ENCODE measurements at places on chromosomes 1 and 21. TPM values are rescaled to one million over a fixed set of nuclear protein-coding genes. Genes with fewer than 3 reads are reported as not detected.

- H3K27me3 ChIP-seq, result peaks cover 40% of the 10 kb centered on the region
- DNase-seq, result peak; percentile 90
- peak overlapping the region; percentile 80 for H3K4me3 ChIP-seq
- no peaks in the 10 kb centered on the region for H3K36me3 ChIP-seq
- peaks cover 5% of the 10 kb centered on the region for H3K4me1 ChIP-seq
Measured at GRCh38 chr1:228059634-228060457, 22.7 kb upstream of the ARF1 start.

- no peak for DNase-seq
- no peaks in the 10 kb centered on the region for H3K27me3 ChIP-seq
- peaks cover 59% of the 10 kb centered on the region for H3K36me3 ChIP-seq
- H3K4me3 ChIP-seq, result no peak overlapping the region
Measured at GRCh38 chr1:230923176-230923575, 54.9 kb upstream of the C1orf198 start.

DNA sequence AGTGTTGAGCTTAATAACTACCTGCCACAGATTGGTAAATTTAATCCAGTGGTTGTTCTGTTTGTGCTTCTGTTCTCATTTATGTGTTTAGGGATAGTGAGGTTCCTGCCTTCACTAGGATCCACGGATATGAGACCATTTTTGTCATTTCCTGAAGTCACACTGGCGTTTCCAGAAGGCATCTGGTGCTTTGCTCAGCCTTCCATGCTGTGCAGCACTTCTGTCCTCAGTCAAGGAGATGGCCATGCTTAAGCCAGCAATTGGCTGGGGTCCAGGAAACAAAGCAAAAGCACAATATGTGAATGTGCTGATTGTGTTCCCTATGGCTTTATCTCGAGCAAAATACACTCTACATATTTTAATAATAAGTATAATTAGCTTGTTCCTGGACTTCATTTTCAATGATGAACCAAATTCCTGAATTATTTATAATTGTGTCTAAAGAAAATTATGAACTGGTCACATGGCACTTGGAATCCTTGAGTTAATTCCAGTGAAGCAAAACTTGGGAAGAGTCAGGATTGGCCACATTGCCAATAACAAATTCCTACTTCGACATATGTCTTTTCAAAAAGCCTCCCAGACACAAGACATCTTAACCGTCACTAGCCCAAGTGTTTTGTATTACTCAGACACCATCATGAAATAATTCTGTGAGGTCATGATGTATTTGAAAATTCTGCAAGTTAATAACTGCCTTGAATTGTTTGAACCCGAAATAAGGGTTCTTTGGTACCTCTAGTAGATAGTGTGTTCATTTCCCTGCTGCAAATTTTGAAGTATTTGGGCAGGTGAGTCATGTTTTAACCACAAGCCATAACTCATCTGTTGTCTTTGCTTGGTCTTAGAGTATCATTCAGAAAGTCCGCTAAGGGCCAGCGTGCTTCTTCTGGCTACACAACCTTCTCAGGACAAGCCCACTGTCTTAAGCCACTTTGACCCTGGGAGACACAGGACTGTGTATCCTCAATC lies 412.4 kb downstream of the DISC1 start:
- no peaks in the 10 kb centered on the region for H3K4me1 ChIP-seq
- no peaks in the 10 kb centered on the region for H3K27me3 ChIP-seq
- no peak overlapping the region for H3K27ac ChIP-seq
- no peak overlapping the region for H3K4me3 ChIP-seq
- no peak for DNase-seq
- H3K36me3 ChIP-seq, result peaks cover 1% of the 10 kb centered on the region

DNA sequence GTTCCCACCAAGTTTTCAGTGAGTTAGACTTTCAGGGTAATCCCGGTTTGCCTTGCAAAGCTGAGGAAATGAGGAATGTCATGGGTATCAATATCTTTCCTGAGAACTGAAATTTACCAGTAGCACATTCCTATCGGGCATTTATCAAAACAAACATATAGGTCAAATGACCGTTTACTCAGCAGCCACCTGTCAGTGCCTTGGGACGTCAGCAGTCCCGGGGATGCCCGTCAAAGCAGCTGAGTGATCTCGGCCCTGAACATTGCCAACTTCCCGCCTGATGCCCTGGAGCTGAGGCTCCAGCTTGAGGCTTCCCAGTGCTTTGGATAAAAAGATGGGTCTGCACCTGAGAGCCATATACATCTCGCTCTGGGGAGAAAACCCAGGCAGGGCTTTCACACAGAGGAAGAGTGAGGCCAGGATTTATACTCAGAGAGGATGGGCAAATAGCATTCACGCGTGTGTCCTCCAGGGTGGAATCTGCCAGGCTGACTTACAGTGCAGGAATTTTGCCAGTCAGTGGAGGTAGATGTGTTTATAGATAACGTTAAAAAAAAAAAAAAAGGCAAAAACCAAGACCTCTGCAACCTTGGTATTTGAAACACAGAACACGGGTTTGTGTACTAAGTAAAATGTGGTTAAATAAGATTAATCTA lies 435.7 kb upstream of the VAMP3 start:
- H3K4me1 ChIP-seq, result no peaks in the 10 kb centered on the region
- H3K36me3 ChIP-seq, result no peaks in the 10 kb centered on the region
- no peak overlapping the region for H3K27ac ChIP-seq
- no peaks in the 10 kb centered on the region for H3K27me3 ChIP-seq
- no peak overlapping the region for H3K4me3 ChIP-seq

- H3K4me1 ChIP-seq, result peaks cover 64% of the 10 kb centered on the region
- H3K27me3 ChIP-seq, result no peaks in the 10 kb centered on the region
- peak overlapping the region; percentile 97 for H3K27ac ChIP-seq
Measured at GRCh38 chr21:33977721-33978369, 62.2 kb upstream of the ATP5PO start.

DNA sequence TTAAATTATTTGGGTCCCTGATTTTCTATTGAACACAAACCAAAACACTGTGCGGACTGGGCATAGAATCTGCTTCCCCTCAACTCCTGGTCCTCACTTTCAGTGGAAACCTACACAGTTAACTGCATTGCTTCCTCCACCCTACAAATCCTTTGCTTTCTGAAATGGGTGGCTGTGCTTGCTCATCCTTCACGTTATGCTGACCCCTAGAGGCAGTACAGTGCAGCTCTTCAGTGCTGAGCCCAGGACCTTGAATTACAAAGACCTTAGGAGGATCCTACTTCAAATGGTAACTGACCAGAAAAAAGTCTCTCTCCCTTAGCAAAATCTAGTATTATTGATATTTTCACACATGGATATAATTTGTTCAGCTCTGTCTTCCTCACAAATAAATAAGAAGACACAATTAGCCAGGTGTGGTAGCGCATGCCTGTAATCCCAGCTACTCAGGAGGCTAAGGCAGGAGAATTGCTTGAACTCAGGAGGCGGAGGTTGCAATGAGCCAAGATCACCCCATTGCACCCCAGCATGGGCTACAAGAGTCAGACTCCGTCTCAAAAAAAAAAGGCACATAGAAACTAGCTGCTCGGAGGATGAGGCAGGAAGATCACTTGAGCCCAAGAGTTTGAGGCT lies 63.4 kb upstream of the L1TD1 start:
- no peaks in the 10 kb centered on the region for H3K27me3 ChIP-seq
- H3K4me1 ChIP-seq, result no peaks in the 10 kb centered on the region
- H3K36me3 ChIP-seq, result no peaks in the 10 kb centered on the region
- H3K4me3 ChIP-seq, result no peak overlapping the region

DNA sequence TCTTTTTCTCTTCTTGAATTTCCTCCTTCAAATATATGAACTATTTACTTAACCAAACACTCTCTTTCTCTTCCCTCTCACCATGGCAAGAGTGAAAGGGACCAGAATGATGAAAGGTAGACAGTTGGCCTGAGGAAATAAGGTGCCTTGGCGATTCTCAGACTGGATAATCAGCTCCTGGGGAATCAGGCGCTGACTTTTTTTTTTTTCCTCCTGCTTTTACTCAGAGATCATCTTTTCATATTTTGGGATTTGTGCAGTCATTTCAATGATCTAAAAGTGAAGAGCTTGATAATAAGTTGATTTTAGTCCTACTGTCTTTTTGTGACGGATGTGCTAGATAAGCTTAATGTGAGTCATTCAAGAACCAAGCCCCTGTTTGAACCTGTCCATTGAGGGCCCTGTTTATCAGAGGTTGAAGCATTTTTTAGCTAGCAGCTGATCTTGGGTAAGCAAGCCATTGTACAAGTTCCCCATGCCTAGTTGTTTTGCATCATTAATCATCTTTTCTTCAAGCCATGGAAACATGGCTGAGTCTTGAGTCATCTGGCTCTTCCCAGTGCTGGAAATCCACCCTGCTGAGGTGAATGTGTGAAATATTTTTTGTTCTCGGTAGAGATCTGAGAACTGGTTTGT lies 40.8 kb downstream of the ITSN1 start:
- no peak overlapping the region for H3K4me3 ChIP-seq
- no peak for DNase-seq
- peaks cover 13% of the 10 kb centered on the region for H3K27me3 ChIP-seq
- H3K36me3 ChIP-seq, result no peaks in the 10 kb centered on the region
- no peaks in the 10 kb centered on the region for H3K4me1 ChIP-seq
- no peak overlapping the region for H3K27ac ChIP-seq

DNA sequence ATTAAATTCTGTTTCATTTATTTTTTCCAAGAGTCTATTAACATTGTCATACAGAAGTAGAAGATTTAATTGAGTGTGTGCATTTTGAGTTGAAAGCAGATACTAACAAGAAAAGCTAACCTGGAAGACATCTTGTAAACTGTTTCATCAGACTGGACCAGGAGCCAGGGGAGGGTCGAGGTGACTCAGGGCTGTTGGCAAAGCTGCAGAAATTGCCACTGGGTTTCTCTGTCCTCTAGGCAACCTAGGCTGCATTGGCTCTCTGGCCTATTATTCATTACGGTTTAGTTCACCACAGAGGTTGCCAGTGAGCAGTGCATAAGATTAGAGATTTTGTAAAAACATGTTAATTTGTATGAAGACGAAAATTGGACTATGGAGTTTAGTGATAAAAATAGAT lies 27.5 kb downstream of the ERG start:
- H3K4me1 ChIP-seq, result no peaks in the 10 kb centered on the region
- H3K27ac ChIP-seq, result no peak overlapping the region
- H3K27me3 ChIP-seq, result peaks cover 36% of the 10 kb centered on the region
- DNase-seq, result no peak
- no peaks in the 10 kb centered on the region for H3K36me3 ChIP-seq

- peaks cover 22% of the 10 kb centered on the region for H3K4me1 ChIP-seq
- peak overlapping the region; percentile 87 for H3K4me3 ChIP-seq
- no peak for DNase-seq
- H3K27ac ChIP-seq, result no peak overlapping the region
Measured at GRCh38 chr1:155051342-155051776, 243 bp downstream of the ADAM15 start.

The KIF2C gene
- total RNA-seq, result 82.7 TPM

Measured in activated CD4-positive, alpha-beta T cell treated with anti-CD3 and anti-CD28 coated beads, Interleukin-2, amount 10 ng/mL, durations not matched to agents 24 days and 14 days (primary cell).